HL-60 (cell line): ENCODE measurements at places on chromosomes 5 and 9.

GRCh38 chr5:69050214-69050613 lies 43.6 kb upstream of the SLC30A5 start:
- no peak for DNase-seq

DNA sequence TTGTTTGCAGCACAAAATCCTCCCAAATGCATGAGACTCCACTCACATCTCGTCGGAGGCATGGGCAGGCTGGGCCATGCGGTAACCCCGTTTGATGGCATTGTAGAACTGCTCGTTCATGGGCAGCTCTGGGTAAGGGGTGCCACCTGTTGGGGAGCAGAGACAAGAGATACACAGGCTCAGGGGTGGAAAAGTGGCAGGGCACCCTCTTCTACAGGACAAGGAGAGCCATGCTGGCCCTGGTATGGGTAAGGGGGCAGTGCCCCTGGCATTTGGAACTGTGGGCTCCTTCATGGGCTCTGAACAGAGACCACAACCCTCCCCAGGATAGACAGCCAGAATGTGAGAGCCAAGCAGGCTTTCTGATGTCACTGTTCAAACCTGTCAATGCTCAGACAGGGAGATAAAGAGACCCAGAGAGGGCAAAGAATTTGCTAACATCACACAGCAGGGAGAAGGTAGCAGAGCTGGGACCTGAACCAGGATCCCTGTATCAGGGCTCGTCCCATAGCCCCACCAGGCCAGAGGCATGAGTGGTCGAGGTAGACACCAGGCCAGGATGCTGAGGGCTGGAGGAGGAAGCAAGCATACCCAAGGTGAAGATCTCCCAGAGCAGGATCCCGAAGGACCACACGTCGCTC lies 33.2 kb upstream of the CSF1R start:
- DNase-seq: peak; percentile 40

DNA sequence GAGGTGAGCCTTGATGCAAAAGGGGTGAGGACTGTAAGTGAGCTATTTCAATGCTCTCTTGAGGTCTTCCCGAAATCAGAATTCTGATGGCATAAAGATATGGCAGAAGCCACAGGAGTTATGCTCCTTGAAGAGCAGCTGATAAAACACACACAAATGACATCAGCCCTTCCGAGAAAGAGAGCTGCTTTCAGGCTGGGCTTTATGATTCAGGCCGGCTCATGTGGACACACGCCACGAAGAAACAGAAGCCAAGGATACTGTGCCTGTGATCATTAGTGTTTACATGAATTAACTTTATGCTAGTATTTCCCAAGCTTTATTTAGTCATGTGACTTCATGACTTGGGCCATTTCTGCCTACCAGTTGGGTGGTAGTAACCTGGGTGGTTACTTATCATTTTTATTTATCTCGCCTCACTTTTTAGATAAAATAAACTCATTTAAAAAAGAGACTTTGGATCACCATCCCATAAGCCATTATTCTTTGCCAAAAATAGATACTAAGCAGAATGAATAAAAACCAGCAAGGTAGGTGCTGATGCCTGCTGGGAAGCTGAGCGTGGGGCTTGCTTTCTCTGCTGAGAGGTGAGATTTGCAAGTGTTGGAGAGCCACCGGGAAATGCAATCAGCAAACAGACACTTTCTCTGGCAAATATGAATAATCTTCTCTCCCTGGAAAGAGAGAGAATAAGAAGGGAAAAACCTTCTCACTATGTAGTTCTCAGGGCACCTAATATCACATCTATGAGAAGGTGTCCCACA lies 73.0 kb upstream of the SLC25A51 start:
- DNase-seq: no peak

GRCh38 chr5:58466939-58467338 lies 7.1 kb upstream of the PLK2 start:
- no peak for DNase-seq
